ENCODE measurements at places on chromosomes 11 and 22.

DNA sequence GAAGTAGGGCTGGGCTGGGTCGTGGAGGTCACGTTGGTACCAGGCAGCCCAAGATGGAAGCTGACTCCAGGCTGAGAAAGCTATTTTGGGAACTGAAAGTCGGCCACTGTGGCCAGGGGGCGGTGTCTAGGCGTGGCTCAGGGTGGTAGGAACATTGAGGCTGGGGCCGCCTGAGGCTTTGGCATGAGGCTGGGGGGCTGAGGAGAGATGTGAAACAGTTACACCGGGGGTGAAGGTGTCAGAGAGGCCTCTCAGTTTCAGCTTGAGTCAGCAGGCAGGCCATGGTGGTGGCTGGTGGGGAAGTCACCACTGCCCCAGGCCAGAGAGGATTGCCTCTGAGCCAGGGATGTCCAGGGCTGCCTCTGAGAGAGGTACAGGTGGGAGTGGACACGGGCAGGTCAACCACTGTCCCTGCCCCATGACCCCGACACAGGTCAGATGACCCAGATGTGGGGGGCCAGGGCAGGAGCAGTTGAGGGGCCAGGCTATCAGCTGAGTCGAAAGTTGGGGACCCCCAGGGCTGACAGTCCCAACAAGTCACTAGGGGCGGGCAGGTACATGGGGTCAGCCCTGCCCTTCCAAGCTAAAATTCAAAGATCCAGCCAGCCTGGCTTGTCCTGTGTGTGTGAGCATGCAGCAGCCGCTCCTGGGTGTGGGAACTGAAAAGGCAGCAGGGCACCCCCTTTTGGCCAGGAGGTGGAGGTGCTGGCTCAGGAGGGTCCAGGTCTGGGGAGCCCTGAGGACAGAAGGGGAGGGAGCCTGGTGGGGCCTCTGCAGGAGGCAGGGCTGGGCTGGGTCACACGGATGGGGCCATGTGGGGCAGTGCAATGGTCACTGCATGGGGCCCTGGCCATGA lies 7.2 kb downstream of the KCNK7 start:
- no peak for DNase-seq

- no peak for DNase-seq
These were observed 38.8 kb upstream of the CHRNA10 start for GRCh38 chr11:3709977-3710376.

DNA sequence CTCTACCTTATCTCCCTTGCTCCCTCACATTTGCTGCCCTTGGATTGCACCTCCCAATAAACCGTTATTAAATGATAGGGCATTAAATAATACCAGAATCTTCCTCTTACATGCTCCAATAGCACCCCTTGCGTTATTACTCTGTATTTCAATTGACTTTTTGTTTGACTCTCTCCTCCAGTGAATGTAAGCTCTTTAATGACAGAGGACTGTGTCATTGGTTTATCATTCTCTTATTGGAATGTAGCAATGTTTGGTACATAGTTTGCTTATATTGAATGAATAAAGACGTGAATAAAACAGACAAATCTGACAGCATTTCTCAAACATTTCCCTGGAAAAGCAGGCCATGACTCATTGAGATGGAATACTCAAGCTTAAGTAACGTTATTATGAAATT lies 8.7 kb upstream of the MPEG1 start:
- no peak for DNase-seq

DNA sequence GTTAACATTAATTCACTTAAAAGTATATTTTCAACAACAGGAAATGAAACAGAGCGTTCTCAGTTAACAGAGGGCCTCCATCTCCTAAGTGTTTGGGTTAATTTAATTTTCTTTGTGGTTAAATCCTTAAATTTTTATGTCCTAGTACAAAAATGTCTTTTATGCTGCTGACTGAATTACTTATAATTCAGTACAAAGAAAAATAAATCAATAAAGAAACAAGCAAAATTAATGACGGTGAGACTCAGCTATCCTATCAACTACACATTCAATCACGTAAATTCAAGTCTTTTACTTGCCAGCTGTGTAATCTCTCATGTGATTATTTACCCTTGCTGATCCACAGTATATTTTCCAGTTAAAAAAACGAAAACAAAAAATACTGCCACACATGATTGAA lies 81.4 kb downstream of the BBOX1 start:
- no peak for DNase-seq

DNA sequence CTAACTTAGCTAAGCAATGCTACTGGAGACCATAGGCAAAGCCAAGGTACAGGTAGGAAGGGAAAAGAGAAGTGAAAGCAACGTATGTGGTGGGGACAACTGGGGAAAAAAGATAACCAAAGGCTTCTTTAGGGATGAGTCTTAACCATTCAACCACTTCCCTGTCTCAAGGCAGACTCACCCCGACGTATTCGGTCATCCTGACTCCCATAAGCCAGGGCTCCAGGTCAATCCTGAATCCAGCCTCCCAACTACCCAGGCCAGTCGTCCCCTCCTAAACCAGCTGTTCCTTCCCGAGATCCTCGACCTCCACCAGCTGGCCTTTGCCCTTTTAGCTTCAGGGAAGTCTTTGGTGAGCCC lies 330 bp downstream of the ACP2 start:
- no peak for DNase-seq

DNA sequence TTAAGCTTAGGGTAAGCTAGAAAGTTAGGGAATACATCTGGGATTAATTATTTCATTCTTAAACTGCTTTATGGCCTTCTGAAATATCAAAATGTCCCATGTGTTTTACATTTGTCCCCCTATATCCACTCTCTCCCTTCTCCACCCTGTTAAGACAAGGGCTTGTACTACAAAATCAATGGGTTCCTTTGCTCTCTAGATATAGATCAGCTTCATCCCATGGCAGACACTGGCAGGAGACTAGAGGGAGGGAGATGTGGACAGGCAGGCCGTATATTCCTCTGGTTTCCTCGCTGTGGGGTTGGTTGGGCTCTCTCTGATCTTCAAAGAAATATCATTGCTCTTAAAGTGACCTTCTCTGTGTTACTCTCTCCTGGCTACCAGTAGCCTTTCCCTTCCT lies 1281.0 kb downstream of the LRRC4C start:
- no peak for DNase-seq

- no peak for DNase-seq
These were observed 448.3 kb upstream of the DDI1 start for GRCh38 chr11:103587901-103588788.

DNA sequence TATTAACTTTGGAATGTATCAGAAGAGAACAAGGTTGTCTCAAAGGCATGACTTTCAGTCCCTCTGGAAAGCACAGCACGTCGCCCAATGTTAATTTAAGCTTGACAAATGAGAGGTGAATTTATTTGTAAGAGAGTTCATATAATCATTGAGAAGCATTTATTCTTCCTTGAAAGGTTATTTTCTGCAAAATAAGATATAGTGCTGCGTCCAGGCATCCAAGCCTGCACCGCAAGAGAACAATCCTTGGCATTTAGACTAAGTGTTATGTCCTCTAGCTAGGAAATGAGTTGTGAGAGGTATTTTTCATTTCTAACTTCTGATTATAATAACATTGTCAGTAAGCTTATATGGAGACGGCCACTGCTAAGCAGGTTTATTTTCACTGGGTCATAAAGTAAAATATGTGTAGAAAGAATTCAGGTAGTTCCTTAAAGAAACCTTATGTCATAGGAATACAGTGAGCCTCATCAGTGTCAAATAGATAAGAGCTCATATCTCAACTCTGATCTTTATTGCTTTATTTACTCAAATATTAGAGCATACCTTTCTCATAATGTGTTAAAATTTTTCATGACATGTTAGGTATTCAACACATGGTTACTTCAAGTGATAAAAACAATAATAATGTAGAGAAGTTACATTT lies 182.0 kb downstream of the LUZP2 start:
- DNase-seq, result no peak

GRCh38 chr11:67506426-67507051 lies 1.4 kb upstream of the PITPNM1 start:
- no peak for DNase-seq

DNA sequence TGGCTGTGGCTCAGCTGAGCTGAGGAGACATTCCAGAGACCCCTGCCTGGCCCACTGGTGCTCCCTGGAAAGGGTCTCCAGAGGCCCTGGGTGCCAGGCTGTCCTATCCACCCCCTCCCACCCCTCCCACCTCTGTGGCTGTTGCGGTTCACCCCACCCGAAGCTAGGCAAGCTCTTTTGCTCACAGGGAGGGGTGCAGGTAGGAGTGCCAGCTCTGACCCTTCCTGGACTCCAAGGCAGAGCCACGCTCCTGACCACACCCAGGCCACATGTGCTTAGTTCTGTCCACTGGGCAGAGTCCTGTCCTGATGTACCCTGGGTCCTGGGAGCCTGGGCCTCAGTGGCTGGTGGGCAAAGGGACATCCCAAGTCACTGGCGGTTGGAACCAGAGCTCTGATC lies 16.4 kb downstream of the IL17REL start:
- no peak for DNase-seq

DNA sequence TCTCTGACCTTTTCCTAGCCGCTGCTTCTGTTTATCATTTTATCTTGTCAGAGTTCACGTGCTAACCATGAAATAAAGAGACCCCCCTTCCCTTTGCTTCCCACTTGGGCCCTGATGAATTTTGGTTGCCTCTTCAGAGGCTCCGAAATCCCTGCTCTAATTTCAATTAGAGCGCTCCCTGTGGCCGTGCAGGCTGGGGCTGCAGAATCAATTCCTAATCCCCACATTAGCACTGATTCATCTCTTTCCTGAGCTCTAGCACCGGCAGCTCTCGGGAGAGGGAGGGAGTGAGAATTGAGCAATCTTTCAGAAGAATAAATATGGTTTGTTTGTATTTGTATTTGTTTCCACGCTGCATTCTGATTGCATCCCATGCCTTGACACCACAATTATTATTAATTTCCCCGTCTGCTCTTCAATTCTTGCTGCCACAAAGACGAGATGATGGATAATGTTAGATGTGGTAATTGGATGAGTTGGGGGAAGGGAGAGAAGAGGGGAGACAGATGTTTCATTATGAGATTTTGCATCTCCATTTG lies 76.9 kb downstream of the NTM start:
- DNase-seq, result no peak

DNA sequence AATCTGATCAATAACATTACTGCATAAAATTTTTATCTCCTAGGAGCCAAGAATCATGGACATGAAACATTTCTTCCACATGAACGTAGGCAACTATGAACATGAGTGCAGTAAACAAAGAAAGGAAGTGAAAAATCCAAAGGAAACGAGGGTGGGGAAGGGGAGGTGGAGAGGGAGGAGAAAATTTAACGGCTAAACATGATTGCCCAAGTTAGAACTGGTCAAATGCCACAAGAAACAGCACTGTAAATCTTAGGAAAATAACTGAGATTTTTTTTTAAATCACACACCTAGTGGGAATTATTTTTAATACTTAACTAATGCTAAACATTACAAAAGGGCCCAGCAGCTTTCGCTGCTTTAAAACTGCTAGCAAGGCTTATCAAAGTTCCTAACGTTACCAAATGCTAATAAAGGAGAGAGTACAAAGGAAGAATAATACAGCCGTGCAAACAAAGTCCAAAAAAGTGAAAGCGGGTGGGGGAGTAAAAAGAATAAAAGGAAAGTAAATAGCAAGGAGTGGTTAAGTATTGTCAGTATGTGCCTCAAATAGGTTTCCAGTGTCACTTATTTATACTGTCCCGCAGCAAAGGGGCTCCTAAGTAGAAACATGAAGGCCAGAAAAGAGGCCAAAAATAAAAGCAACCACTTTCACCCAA lies 13.7 kb downstream of the NARS2 start:
- DNase-seq, result no peak

GRCh38 chr22:43521716-43522115 lies 109.9 kb downstream of the MPPED1 start:
- DNase-seq, result no peak

Data from GM04503 (cell line).